ENCODE measurements at places on chromosomes 7 and 10.
A peak's percentile ranks its signal among the peaks of the same experiment; 100 is the strongest.

DNA sequence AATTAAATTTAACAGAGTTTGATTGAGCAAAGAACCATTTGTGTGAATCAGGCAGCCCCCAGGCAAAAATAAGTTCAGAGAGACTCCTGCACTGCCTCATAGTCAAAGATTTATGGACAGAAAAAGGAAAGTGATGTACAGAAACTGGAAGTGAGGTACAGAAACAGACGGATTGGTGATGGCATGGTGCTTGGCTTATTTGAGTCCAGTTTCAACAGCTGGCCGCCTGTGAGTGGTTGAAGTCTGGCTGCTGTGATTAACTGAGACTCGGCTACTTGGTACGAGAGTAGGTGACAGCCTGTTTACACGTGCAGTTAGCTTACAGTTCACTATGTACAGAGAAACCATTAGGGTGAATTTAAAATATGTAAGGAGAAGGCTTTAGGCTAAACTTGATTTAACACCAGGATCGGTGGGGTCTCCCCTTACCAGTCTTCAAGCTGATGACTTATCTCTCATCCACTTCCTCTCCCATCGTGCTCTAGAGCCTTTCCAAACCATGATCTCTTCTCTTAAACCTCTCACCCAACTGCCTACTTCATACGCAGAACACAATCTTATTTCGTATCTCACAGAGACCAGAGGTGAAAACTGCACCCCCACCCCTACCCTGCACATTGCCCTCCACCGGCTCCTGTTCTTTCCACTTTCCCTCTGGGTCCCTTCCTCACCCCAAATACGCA, 5.0 kb upstream of the MSMB start:
- DNase-seq: no peak

DNA sequence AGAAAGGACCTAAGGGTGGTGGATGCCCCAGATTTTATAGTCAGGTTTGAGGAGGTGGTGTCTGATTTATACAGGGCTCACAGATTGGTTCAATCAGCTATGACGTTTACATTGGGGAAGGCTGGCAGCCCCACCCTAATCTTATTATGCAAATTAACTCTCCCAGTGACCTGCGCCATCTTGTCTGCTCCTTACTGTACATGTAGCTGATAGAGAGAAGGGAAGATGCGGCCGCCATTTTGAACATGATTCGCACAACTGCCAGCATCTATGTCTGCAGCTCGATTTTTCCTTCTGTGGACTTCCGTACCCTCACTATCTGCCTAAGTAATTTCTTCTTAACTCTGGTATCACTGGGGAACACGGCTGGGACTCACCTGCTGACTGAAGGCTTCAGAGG, 619.0 kb upstream of the DPP6 start:
- no peak for DNase-seq

DNA sequence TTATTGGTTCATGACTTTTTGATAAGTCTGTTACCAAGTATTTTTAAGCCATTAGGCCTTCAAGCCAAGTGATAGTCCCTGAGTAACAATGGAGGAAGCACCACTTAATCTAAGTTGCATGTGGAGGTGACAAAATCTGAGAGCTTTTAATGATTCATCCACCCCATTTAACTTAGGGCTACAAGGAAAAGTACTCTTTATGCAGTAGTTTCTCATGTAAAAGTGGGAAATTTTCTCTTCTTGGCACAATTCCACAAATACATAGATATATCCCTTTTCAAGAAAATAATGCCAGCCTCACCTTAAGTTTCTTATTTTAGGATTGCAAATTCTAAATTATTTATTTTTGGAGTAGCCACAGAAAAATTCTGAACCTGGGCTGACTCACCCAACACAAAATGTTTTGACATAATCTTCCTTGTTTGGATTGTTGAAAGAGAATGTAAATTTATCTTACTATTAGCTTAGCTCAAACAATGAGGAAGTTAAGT, 85.7 kb downstream of the SUGCT start:
- no peak for DNase-seq

DNA sequence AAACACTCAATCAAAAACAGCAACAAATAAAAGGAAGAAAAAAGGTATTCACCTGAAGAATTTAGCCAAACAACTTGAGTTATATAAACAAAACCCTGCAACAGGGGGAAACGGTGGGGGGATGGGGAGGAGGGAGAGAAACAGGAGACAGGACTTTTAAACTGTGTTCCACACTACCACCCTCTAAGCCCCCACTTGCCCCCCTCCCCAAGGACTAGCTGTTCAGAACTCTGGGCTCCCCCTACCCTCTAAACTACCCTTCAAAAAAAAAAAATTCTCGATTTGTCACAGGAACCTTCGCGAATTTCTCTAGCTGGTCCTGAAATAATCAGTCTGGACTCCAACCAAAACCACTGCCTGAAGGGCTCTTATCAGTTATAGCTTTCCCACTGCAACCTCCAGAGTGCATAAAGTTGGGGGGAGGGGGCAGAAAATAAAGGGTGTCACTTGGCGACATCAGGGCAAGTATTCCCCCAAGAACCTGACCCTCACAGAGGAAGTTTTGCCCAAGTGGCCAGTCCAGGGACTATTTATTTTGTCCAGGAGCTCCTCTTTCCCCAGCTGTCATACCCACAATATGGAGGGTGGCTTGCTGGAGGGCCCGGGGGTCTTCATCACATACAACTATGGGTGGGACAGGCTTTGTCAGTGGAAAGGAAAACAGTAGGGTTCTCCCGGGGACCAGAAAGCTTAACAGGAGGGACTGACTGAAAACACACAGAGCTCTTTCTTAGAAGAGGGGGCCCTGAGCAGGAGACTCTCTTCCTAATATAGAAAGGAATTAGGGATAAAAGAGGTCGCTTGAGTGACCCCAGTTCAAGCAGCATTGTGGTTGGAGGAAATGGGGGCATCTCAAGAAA, 1.3 kb downstream of the UBE2H start:
- DNase-seq: no peak

DNA sequence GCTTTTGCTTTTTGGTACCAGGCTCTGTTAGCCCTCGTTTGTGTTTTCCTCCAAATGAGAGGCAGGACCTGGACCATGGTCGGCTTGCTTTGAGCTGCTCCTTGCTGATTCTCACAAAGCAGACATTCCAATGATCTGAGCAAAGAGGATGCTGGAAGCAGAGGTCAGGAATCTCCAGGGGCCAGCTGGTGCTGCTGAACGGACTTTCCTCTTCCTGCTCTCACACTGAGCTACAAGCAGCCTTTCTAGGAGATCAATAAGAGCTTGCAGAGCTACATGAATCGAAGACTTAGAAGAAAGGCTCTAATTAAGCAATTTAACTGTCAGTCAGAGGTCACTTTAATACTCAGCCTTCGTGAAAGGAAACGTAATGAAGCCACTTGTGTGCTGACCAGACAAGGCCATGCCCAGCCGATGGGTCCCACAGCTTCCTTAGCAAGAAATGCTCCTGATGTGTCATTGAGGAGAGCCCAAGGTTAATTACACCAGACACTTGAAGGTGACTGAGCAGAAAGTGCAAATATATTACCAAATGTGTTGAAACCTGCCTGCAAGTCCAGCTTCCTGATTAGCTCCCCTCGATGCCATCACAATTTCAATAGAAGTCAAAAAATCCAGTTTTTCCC, 151.3 kb upstream of the RSU1 start:
- no peak for DNase-seq

DNA sequence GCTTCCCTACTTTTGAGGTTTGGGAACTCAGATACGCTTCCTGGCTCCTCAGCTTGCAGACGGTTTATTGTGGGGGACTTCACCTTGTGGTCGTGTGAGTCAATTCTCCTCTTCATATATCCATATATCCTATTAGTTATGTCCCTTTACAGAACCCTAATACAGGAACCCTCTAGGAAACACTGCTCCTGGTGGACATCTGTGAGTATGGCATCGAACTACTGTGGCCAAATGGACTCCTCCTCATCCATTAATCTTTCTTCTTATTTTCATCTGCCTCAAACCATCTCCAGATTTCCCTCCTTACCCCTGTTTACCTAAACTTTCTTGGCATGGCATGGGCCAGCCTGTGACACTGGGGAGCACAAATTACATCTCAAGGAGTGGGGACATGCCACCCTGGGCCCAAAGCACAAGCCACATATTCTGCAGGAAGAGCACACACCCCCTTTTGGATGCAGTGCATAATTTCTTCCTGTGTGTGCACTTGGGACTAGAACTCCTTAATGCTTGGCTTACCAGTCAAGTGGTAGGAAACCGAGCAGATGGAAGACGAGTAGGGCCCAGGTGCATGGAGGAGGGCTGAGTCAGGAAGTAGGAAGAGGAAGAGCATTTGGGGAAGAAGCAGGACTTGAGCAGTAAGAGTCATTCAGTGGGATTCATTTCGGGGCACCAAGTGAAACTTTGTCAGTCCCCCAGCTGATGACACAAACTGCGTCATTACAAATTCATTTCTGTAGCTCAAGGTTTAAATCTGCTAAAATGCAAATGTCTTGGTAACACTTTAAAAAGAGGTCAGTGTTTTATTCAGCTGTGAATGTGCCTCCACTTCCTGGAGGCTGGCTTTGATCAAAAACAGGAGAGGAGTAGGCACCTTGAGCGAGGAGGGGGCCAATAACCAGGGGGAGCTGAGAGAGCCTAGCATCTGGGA, 80.8 kb upstream of the PLXNA4 start:
- DNase-seq: no peak

- no peak for DNase-seq
These were observed 708.0 kb downstream of the LRMDA start for GRCh38 chr10:76139431-76139830.

DNA sequence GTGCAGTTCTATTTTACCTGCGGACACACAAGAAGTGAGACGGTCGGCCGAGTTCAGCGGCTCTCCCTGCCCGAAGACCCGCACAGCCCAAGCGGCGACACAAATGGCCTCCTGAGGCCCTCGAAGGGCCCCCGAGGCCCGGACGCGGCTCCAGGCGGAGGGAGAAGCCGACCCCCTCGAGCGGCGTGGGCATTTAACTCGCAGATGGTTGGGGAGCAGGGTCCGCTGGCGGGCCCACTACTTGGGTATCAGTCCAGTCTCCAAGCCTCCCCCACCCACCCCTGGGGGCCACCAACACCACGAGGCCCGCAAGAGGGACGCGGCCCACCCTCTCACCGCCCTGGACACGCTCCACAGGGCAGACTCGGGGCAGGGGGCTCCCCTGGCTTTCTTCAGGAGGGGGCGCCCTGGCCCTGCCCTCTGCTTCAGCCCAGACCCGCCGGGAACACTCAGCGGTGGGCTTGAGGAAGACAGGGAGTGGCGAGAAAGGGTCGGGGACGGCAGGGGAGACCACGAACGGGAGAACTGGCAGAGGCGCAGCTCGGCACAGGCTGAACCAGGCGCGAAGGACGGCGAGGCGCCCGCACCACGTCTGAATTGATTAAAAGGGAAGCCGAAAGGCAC, 1.7 kb downstream of the IGF2BP3 start:
- DNase-seq: no peak

DNA sequence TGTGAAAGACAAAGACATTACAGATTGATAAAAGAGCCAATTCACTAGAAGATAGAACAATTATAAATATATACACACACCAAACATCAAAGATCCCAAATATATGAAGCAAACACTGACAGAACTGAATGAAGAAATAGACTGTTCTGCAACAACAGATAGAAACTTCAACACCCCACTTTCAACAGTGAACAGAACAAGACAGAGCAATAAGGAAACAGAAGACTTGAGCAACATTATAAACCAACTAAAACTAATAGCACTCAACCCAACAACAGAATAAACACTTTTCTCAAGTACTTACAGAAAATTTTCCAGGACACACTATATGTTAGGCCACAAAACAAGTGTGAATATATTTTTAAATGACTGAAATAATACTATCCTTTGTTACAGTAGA, 10.9 kb downstream of the CDCA7L start:
- no peak for DNase-seq

GRCh38 chr10:61899069-61899531, 2.4 kb upstream of the ARID5B start:
- DNase-seq: peak; percentile 52

GRCh38 chr10:110848106-110848505, 23.6 kb upstream of the PDCD4 start:
- DNase-seq: no peak

- no peak for DNase-seq
These were observed at the start of gene CACNB2 for GRCh38 chr10:18140149-18140956. Gene CACNB2, plus strand, starts transcription at chr10:18140424.

DNA sequence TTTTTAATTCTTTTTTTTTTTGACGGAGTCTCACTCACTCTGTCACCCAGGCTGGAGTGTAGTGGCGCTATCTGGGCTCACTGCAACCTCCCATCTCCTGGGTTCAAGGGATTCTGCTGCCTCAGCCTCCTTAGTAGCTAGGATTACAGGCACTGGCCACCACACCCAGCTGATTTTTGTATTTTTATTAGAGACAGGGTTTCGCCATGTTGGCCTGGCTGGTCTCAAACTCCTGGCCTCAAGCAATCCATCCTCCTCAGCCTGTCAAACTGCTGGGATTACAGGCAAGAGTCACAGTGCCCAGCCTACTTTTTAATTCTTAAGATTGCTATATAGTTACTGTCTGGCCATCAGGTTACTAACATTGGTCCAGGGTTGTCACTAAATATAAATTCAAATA, 59.6 kb downstream of the ZNF277 start:
- no peak for DNase-seq

GRCh38 chr7:1176891-1177373, 16.9 kb upstream of the ZFAND2A start:
- DNase-seq: peak; percentile 81

DNA sequence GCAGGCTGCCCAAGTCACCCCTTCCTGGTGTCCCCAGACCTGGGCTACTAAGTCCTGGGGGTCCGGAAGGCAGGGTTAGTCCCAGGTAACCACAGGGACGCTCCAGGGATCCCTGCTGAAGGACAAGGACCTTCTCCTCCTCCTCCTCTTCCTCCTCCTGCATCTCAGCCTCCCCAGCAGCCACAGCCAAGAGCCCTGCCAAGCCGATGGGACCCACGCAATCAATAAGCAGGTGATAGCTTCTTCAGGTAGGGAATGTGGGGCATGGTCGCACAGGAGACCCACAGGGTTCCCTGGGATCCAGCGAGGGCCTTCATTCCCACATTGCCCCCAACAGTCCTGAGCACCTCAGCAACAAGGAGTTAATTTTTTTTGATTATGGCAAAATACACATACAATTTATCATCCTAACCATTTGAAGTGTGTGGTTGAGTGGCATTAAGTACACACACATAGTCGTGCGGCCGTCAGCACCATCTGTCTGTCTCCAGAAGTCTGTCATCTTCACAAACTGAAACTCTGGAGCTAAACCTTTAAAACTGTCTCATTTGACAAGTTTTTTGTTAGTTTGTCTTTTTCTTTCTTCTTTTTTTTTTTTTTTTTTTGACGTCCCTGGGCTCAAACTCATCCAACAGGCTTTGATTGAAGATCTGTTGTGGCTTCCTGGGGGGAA, 12.1 kb downstream of the CRYGN start:
- no peak for DNase-seq

GRCh38 chr10:95306851-95307250, 16.0 kb upstream of the PDLIM1 start:
- DNase-seq: no peak

- no peak for DNase-seq
These were observed 13.2 kb upstream of the HPSE2 start for GRCh38 chr10:99248824-99249223.
